Cardiac septum (tissue), 1 donor: ENCODE measurements at places on chromosomes 6 and 20. TPM values are rescaled to one million over a fixed set of nuclear protein-coding genes. Genes with fewer than 3 reads are reported as not detected.

Gene GDAP1L1
- 0.67 TPM for total RNA-seq

Gene BPIFB4
- total RNA-seq: not detected

Gene C6orf141
- total RNA-seq: 0.38 TPM

Gene MAFB
- total RNA-seq: 6.8 TPM

Gene PLG
- not detected for total RNA-seq

Gene MUC21
- total RNA-seq: not detected

Gene AURKA
- 3.2 TPM for total RNA-seq

Gene GNRH2
- total RNA-seq: not detected

Gene IPCEF1
- total RNA-seq: 5.0 TPM

Gene EYA2
- total RNA-seq: 0.40 TPM

Gene GTSF1L
- total RNA-seq: not detected

Gene TMEM151B
- total RNA-seq: 0.08 TPM

Gene LPIN3
- total RNA-seq: 26.9 TPM

Gene RSPO3
- total RNA-seq: 1.8 TPM

Gene FAM162B
- total RNA-seq: 2.7 TPM

Gene DDX43
- not detected for total RNA-seq

Gene DEFB112
- total RNA-seq: not detected

Gene OR2B6
- not detected for total RNA-seq

Gene FAM217A
- not detected for total RNA-seq

Gene LPA
- total RNA-seq: not detected

Gene HCRTR2
- not detected for total RNA-seq

Gene PTPRT
- 0.03 TPM for total RNA-seq

Gene ERGIC3
- 91.2 TPM for total RNA-seq

Gene NRSN2
- 23.9 TPM for total RNA-seq

Gene OR2H1
- not detected for total RNA-seq

Gene KIAA1755
- 7.0 TPM for total RNA-seq

Gene ABHD16B
- total RNA-seq: not detected

Gene WFDC5
- not detected for total RNA-seq

Gene NRSN1
- total RNA-seq: not detected

Gene NR2E1
- total RNA-seq: 0.08 TPM

Gene SPATS1
- total RNA-seq: not detected

Gene CGAS
- 2.0 TPM for total RNA-seq

Gene NFATC2
- 4.3 TPM for total RNA-seq

Gene HMGCLL1
- 1.2 TPM for total RNA-seq

Gene MLN
- not detected for total RNA-seq

Gene PREX1
- 13.9 TPM for total RNA-seq

Gene FAM135A
- 14.2 TPM for total RNA-seq

Gene MBOAT1
- 2.4 TPM for total RNA-seq

Gene TFAP2D
- not detected for total RNA-seq

Gene SLC44A4
- not detected for total RNA-seq

Gene MOG
- 2.0 TPM for total RNA-seq

Gene FLRT3
- 0.22 TPM for total RNA-seq

Gene SCRT2
- total RNA-seq: not detected

Gene C20orf202
- total RNA-seq: 0.13 TPM

Gene ID4
- 6.8 TPM for total RNA-seq

Gene FKBP5
- 29.7 TPM for total RNA-seq

Gene ENPP1
- total RNA-seq: 3.3 TPM

Gene HINT3
- total RNA-seq: 35.0 TPM

Gene SOX18
- 67.0 TPM for total RNA-seq
